Endodermal cell (in vitro differentiated cells): ENCODE measurements at places on chromosomes 6 and 20.
A peak's percentile ranks its signal among the peaks of the same experiment; 100 is the strongest.

- no peak for DNase-seq
Observed at GRCh38 chr6:142013287-142013686, 119.4 kb upstream of the GJE1 start.

DNA sequence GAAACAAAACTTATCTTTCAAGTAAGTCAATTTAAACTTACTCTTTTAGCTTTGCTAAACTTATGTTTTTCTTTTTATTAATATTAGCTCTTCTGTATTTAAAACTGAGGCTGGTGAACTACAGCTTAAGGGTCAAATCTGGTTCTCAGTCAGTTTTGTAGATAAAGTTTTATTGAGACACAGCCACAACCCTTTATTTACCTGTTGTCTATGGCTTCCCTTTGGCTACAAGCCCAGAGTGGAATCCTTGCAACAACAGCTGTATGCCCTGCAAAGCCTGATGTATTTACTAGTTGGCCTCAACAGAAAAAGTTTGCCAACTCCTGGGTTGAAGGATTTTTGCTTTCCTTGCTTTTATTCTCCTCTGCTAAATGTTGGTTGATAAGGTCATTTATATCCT is 491.4 kb upstream of the RNF217 start:
- DNase-seq: no peak

DNA sequence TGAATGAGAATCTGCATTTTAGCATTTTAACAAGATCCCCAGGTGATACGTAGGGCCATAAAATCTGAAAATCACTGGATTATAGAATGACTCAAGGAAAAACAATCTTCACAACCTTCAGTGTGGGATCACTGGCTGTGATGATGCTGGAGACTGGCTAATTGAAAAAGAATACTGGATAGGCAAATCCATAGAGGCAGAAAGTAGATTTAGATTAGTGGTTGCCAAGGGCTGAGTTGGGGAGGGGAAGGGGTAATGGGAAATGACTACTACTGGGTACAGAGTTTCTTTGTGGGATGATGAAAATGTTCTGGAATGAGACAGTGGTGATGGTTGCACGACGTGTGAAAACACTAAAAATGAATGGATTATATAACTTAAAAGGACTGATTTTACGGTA is 84.1 kb downstream of the CDK19 start:
- no peak for DNase-seq

DNA sequence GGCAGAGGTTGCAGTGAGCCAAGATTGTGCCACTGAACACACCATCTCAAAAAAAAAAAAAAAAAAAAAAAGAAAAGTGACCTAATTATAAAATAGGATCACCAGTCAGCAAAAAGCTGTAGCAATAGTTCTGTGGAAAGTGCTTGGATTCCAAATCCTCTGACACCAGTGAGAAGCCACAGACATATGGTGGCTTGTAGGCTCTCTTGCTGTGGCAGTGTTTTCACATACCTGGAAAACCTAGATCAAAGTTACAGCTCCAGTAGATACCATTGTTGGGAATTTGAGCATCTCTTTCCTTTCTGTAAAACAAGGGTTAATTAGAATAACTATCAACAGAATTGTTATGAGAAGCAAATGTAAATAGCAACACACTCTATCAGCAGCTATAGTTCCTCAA is 4.1 kb downstream of the CCDC170 start:
- no peak for DNase-seq

GRCh38 chr6:136351518-136352110 is 62.0 kb upstream of the BCLAF1 start:
- peak; percentile 70 for DNase-seq

GRCh38 chr20:1001116-1001515 is 995 bp downstream of the RSPO4 start:
- DNase-seq: no peak

- DNase-seq: no peak
Observed at GRCh38 chr6:78594668-78595066, 272.7 kb upstream of the IRAK1BP1 start.

- DNase-seq: peak; percentile 63
Observed at GRCh38 chr6:131258816-131259476, 123.7 kb downstream of the AKAP7 start.

DNA sequence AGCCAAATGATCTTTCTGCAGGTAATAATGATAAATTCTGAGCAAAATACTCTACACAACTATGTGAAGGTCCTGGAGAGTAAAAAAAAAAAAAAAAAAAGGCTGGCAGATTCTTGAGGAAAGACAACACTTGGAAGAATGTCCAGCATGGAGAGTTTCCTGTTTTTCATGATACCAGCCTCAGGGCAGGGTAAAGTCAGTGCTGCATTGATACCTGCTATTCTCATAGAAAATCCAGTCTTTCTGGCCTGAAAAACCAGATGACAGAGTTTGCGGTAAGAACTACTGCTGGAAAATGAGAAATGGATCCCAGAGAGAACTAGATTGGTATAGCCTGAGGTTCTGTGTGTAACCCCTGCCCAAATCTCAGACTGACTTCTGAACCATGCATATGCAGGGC is 89.1 kb downstream of the AFG1L start:
- no peak for DNase-seq

DNA sequence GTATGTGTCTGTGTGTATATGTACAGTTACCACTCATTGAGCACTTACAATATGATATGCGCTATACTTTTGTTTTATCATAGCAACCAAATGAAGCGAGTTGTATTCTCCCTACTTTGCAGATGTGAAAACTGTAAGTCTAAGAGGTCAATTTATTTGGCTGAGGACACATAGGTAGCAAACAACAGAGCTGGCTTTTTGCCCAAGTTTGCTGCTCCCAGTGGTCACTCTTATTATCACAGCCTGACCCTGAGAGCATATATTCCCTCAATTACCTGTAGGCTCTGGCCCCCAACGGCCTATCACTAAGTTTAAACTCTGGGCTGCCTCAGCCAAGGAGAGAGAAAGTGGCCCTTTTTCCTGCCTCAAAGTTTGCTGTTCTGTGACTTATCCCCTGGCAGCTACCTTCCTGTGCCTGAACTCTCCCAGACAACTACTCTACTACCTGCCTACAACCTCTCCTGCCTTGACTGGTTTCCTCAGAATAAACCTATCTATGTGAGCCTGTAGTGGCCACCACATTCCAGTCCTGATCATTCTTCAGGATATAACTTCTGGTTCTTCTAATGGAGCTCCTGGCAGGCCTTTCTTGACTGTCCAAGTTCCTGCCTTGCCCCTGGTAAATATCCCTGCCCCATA is 221.8 kb downstream of the FRK start:
- peak; percentile 89 for DNase-seq

DNA sequence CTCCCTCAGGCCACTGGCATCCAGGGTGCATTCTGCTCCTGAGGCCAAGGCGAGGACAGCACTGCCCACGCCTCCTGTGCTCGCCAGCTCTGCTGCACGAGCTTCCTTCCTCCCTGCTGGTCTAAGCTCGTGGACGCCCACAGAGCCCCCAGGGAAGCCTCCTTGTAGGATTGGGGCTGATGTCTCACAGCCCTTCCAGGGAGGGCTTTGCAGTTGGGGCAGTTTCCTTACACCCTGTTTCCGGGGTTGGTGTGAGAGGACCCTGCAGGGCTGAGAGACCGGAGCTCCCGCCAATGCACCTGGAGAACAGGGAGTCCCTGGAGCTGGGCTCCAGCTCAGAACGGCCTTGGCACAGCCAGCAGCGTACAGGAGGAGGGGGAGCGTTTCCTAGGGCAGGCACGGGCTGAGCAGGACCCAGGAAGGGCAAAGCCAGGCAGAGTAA is 172.4 kb upstream of the PDE10A start:
- DNase-seq: no peak

DNA sequence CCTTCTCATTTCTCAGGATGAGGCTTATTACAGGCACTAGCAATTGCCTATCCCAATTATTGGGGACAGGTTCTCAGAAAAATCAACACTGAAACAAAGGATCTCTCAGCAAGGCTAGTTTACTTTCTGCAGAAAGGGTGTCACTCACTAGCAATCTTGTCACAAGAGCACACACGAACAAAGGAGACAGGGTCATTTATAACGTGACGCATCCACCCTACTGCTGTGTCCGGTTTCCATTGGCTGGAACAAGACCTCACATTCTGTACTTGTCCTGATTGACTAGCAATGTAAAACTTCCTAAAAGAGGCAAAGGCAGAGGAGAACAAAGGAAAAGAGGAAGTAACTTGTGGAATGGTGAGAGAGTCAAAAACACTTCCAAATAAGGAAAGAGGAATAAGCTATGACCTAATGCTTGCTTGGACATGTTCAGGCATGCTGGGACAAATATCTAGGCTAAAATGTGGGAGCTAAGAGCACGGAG is 160.2 kb upstream of the STXBP5 start:
- DNase-seq: no peak

DNA sequence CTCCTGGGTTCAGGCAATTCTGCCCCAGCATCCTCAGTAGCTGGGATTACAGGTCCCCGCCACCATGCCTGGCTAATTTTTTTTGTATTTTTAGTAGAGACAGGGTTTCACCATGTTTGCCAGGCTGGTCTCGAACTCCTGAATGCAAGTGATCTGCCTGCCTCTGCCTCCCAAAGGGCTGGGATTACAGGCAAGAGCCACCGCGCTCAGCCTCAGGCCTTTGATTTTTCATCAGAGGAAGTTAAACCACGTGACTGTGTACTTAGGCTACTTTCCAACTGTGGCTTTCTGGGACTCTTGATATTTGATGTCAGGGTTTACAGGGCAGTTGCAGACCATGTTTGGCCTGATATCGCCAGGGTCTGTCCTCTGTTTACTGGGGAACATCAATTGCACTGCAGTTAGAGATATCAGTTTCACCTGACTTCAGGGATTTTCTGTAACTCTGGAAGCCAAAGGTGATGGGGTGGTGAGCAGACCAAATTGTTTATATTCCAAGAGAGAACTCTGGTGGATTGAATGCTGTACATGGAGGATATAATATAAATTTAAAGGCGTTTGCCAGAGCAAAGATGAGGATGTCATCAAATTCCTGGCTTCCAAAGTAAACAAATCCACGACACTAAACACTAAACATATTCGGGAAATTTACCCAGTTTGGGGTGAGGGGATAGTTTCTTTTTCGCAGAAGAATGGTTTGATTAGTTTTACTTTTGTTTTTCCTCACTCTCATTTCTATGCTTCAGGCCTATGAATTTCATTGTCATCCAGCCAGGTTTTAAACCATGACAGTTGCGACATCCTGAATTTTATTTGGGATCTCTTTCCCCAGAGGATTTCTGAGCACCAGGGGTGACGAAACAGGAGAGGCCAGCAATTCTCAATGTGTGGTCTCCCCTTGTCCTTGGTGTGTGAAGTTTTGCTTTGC is 4.2 kb downstream of the PSMF1 start:
- no peak for DNase-seq

DNA sequence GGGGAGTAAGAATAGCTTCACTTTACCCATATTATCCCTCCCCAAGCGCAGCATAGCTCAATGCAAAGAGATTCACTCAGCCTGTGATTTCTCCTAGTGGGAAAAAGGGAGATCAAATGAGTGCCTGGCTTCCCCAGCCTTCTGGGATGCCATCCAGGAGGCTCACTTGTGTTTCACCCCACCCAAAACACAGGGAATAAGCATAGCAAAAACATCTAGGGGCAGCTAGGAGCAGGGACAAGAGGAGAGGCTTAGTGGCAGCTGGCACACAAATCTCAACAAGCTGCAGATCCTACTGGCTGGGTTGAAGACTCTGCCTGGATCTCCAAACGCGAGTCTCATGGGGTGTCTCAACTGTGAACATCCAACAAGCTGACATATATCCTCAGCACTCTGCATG is 715.8 kb downstream of the RNF144B start:
- no peak for DNase-seq

- DNase-seq: no peak
Observed at GRCh38 chr20:18657575-18657974, 69.7 kb downstream of the DTD1 start.

DNA sequence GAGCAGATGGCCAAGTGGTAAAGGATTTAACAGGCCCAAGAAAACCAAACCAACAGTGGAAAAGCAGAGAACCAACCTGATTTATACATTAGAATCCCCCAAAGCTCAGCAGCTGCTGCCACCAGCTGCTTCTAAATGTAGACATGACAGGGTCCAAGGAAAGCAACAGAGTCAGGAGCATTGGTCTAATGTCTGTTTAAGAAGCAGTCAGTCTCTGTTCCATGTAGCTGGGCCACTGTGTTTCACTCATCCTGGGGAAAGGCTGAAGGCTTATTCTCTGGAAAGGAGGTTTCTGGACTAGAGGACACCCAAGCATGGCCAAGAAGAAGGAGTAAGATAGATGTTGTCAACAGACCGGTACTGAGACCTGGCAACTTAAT is 75.4 kb downstream of the TMEM244 start:
- DNase-seq: no peak

- DNase-seq: no peak
Observed at GRCh38 chr6:44626616-44627015, 239.1 kb downstream of the CDC5L start.

- DNase-seq: no peak
Observed at GRCh38 chr20:58889334-58889760, 36.8 kb downstream of the GNAS start.

- no peak for DNase-seq
Observed at GRCh38 chr6:21085643-21086042, 507.9 kb upstream of the SOX4 start.

GRCh38 chr6:47780510-47781356 is 1.1 kb upstream of the OPN5 start:
- DNase-seq: peak; percentile 77
